ENCODE measurements at places on chromosomes 1 and 21.

DNA sequence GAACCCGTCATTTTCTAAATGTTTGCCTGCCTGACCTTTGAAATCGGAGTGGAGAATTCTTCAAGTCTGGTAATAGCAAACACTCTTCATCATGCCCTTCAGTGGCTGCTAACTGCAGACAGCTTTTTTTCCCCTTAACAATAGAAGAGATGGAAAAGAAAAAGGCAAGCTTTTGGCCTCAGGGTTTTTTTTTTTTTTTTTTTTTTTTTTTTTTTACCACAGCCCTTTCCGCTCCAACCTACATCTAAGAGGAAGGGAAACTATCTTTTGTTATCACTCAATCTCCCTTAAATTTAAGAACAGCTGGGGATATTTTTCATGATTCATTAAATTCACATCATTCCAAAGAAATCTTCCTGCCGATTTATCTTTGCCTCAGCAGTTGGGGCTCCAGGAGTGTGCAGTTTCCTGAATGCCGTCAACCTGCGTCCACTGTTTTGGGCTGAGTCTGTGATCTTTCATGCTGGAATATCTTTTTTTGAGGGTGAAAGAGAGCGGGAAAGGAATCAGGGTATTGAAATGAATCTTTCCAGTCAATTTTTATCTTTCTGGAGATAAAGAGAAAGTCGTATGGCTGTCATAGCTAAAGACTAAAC is 144.5 kb upstream of the SMYD2 start:
- no peak for DNase-seq

- DNase-seq: no peak
Measured at GRCh38 chr1:232968391-232968790, 18.0 kb downstream of the NTPCR start.

- no peak for DNase-seq
Measured at GRCh38 chr1:204382714-204383083, 23.0 kb upstream of the PLEKHA6 start.

- no peak for DNase-seq
Measured at GRCh38 chr1:3208819-3209200, 139.8 kb downstream of the PRDM16 start.
